ENCODE measurements at places on chromosomes 5 and 9. TPM values are rescaled to one million over a fixed set of nuclear protein-coding genes. Genes with fewer than 3 reads are reported as not detected.

Gene ZCCHC7
- 44.0 TPM for total RNA-seq

- no peak for DNase-seq
- H3K27me3 ChIP-seq = no peaks in the 10 kb centered on the region
- H3K36me3 ChIP-seq = no peaks in the 10 kb centered on the region
- no peak overlapping the region for H3K27ac ChIP-seq
- H3K4me1 ChIP-seq = no peaks in the 10 kb centered on the region
Observed at GRCh38 chr5:131186561-131187256, 16.0 kb downstream of the LYRM7 start.

DNA sequence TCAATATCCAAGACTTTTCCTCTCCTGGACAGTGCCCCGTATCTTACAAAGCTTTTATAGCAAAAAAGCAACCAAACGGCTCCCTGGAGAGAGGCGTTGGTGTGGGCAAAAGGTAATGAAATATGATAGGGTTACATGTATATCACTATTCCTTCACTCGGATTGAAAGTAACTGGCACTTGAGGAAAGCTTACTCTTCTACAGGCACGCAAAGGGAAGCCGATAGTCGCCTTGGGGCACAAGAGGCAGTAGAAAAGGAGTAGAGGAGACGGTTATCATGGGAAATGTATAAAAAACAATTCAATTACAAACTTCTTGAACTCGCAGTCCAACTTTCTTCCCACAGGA lies 1.1 kb downstream of the DIAPH1 start:
- peak overlapping the region; percentile 95 for H3K27ac ChIP-seq
- H3K4me1 ChIP-seq = peaks cover 43% of the 10 kb centered on the region
- peaks cover 10% of the 10 kb centered on the region for H3K36me3 ChIP-seq
- no peaks in the 10 kb centered on the region for H3K27me3 ChIP-seq
- peak overlapping the region; percentile 70 for H3K4me3 ChIP-seq

- no peak for DNase-seq
- no peak overlapping the region for H3K4me3 ChIP-seq
Observed at GRCh38 chr5:87340716-87341115, 72.0 kb downstream of the CCNH start.

DNA sequence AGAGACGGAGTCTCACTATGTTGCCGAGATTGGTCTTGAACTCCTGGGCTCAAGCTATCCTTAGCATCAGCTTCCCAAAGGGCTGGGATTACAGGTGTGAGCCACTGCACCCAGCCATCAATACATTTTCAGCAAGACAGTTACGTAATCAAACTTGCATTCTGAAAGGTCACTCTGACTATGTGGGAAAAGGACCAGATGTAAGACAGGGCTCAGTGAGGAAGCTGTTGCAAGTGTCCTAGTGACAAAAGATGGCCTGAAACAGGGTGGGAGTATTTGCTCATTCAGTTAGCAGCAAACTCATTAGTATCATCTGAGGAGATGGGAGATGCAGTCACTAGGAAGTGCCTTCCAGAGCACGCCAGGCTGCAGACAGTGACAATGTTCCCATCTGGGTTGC lies 16.9 kb downstream of the MED27 start:
- H3K4me1 ChIP-seq = no peaks in the 10 kb centered on the region
- no peaks in the 10 kb centered on the region for H3K36me3 ChIP-seq
- H3K4me3 ChIP-seq = no peak overlapping the region
